ENCODE measurements at places on chromosomes 4 and X.
A peak's percentile ranks its signal among the peaks of the same experiment; 100 is the strongest.

- DNase-seq: peak; percentile 72
These were observed 34.4 kb downstream of the SLAIN2 start for GRCh38 chr4:48375651-48376304.

DNA sequence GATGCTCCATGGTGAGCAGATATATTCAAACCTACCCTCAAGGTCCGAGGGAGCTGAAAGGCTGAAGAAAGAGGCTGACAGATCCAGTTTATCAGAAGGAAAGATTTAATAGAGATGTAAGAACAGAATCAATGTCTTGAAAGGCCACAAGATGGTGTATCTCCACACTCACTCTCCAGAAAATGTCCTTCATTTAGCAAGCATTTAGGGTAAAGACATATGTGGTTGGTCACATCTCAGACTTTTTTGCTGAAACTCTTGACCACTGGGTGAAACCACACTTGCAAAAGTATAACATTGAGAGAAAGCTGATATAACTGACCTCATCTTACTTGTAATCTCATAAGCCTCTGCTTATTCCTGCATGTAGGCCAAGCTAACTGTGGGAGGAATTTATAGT, 745.8 kb upstream of the GALNTL6 start:
- DNase-seq: no peak

- no peak for DNase-seq
These were observed 7.9 kb downstream of the KDR start for GRCh38 chr4:55117511-55117910.

GRCh38 chr4:166311169-166311568, 438.1 kb downstream of the TLL1 start:
- DNase-seq: no peak

GRCh38 chr4:58739275-58739674, 1629.1 kb upstream of the IGFBP7 start:
- DNase-seq: no peak

- DNase-seq: no peak
These were observed 36.3 kb downstream of the CORIN start for GRCh38 chr4:47801481-47802002.

DNA sequence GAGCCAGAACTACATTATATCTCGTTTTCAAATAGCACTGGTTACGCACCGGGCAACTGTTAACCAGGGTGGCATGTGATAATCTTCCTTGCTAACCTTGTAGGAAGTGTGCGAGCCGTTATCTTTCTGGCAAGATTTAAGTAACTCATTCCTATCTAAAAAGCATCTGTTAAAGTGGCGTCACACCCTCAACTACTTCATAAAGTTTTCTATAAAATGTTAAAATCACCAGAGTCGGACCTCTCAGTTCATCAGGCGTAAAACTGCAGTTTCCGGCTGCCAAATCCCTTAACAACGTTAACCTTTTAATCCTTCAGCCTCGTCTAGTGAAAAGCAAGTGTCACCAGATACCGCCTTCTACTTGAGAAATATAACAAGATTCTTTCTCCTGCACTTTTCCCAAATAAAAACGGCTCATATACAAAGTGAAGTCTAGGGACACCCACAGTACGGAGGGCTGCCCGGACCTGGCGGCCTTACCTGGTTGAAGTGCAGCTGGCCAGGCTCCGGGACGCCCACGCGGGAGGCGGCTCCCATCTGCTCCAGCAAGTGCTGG, 1.2 kb downstream of the SLC39A8 start:
- DNase-seq: no peak

GRCh38 chr4:53929311-53929710, 135.1 kb downstream of the CHIC2 start:
- DNase-seq: no peak

- DNase-seq: no peak
These were observed 15.0 kb upstream of the PRKX start for GRCh38 chrX:3728454-3728853.

DNA sequence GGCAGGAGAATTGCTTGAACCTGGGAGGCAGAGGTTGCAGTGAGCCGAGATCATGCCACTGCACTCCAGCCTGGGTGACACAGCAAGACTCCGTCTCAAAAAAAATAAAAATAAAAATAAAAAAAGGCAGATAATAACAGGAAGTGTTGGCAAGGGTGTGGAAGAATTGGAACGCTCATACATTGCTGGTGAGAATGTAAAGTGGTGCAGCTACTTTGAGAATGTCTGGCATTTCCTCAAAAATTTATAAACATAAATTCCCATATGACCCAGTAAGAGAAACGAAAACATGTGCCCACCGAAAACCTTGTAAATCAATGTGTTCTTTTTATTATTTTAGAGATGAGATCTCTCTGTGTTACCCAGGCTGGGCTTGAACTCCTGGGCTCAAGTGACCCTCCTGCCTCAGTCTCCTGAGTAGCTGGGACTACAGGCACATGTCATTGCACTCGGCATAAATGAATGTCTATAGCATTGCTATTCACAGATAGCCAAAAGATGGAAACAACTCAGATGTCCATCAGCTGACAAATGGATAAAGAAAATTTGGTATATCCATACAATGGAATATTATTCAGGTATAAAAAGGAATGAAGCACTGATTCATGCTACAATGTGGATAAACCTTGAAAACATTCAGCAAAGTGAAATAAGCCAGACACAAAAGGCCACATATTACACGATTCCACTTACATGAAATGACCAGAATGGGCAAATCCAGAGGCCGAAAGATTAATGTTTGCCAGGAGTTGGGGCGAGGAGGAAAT, 63.7 kb upstream of the PLAC1 start:
- DNase-seq: no peak

DNA sequence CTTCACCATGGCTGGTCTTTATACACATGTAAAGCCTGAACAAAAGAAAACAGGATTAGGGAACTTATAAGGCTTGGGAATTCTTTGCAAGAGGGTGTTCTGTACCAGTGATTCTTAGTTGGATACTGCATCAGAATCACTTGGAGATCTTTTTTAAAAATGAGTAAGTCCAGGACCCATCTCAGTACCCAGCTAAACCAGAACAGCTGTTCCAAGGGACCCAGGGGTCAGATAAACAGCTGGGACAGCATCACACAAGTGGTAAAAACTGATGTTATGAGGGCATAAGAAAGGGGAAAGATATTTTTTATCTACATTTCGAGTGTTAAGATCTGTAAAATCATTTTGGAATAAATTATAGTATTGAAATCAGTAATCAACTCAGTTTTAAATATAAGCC, 16.1 kb downstream of the PGRMC2 start:
- DNase-seq: no peak

GRCh38 chrX:121782976-121783375, 735.6 kb downstream of the GLUD2 start:
- no peak for DNase-seq

Measured in NCI-H1092 (cell line).